Activated CD4-positive, alpha-beta T cell treated with anti-CD3 and anti-CD28 coated beads, Interleukin-2, amount 50 U/mL, for 4 hours (primary cell): ENCODE measurements at places on chromosomes 12 and 14.

DNA sequence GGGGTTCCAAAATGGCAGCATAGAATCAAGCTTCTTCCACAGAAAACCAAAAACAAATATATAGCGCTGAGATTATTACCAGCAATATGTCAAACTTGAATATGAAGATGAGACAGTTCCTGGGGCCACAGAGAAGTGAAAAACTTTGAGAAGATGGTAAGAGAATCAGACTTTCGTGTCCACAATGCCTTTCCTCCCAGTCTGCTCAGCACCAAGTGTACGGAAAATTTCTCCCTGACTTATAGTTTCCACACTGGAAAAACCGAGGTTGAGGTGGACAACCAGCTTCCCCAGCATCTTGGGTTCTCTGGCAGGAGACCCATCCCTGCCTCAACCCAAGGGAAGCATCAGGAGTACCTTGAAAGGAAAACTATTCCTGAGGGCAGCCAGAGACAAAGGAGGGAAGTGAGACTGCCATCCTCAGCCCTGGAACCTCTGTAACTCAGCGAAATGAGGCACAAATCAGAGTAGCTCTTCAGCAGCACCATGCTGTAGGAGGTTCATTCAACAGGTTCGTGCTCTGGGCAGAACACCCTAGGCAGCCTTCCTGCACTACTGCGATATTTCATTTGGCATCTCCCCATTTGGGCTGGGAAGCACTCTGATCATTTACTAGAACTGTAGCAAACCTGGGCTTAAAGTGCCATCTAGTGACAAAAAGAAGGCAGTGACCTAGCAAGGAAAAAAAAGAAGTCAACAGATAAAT, 52.4 kb upstream of the CAPRIN2 start:
- DNase-seq: no peak

DNA sequence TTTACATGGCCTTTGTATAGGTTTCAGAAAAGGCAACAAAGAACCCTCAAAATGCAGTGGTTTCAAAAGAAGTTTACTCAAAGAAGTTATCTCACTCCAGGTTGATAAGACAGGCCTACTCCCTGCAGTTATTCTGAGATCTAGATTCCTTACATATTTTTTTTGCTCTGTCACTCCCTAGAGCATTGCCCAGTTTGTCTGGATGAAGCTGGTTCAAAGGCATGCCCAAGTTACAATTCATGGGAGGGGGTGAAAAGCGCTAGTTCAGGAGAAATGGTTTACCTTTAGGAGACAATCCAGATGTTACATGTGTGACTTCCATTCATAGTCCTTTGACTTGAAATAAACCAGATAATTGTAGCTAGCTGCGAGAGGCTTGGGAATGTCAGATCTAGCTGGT, 115.0 kb downstream of the TPH2 start:
- no peak for DNase-seq

GRCh38 chr12:66379616-66380015, 77.3 kb downstream of the HELB start:
- DNase-seq: no peak

- no peak for DNase-seq
Observed at GRCh38 chr12:93297536-93297935, 80.2 kb upstream of the NUDT4 start.

DNA sequence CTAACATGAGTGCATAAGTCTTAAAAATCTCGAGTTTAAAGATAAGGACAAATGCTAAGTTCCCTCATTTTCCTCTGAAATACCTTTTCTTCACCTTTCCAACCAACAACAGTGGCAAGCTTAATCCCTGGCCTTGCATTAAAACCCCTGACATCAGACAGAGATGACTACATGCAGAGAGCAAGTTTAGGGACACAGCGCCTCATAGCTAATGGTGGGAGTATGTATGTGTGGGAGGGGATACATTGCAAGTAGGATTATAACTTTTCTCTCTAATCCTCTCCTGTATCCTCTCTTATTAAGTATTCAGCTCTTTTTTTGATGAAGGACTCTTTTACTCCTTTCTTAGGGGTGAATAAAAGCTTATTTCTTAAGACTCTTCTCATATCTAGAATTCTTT, 547.1 kb downstream of the CCER1 start:
- no peak for DNase-seq

DNA sequence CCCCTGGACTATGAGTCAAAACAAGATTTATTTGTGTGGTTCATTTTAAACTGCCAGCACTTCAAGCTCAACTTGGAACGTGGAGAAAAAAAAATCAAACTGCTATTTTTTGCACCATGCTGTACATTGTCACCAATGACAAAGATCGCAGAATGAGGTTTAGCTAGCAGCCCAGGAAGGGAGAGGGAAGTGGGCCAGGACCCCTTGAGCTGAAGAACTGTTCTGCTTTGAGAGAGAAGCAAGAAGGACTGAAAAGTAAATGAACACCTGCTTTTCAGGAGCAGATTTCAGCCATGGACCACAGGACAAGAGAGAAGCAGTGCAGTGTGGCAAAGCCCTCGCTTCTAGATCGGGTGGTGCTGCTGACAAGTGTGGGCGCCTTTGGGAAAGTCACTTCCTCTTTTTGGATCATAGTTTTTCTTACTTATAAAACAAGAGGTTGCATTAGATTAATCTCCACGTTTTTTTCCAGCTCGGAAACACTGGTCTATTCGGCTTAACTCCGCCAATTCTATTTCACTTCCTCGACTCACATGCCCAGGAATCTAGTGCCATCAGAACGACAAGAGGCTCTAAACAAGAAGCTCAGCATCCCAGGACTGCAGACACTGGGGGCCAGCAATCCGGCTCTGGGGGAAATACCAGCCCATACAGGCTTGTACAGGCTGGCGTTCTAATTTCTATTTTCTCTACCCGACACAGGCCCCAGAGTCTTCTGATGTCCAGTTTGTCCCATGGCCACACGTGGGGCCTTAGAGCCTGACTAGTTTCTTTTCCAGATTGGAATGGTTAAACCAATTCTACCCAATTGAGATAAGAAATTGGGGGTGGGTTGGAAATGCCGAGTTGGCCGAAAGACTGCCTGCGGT, 129.9 kb downstream of the CRACR2A start:
- DNase-seq: no peak

GRCh38 chr12:124170760-124171159, 124.1 kb upstream of the RFLNA start:
- no peak for DNase-seq

GRCh38 chr14:76710056-76711010, 50.9 kb upstream of the VASH1 start:
- peak; percentile 4 for DNase-seq

GRCh38 chr14:53954551-53955228, 1.9 kb downstream of the BMP4 start:
- DNase-seq: no peak

GRCh38 chr12:80848858-80849257, 88.9 kb downstream of the LIN7A start:
- no peak for DNase-seq

GRCh38 chr12:51682981-51683380, 91.9 kb downstream of the SCN8A start:
- DNase-seq: no peak

GRCh38 chr12:18250313-18250916, 10.9 kb upstream of the PIK3C2G start:
- no peak for DNase-seq

- DNase-seq: no peak
Observed at GRCh38 chr14:54688229-54688628, 121.3 kb downstream of the SAMD4A start.

DNA sequence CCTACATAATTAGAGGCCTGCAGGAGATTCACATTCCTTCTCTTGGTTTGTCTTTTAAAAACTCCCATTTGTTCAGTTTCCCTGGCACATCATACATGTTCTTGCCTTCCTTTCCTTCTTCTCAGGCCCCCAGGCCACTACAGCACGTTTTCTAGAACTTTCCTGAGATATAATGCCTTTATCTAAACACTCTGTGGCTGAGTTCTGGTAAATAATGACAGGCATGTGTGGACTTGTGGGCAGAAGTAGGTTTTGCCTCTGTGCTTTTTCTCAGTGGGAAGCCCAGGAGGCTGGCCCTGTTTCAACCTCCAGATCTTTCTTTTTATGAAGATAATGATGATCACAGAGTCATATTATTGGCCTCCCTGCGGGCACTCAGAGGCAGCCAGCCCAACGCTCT, 117.2 kb downstream of the TMX1 start:
- no peak for DNase-seq

DNA sequence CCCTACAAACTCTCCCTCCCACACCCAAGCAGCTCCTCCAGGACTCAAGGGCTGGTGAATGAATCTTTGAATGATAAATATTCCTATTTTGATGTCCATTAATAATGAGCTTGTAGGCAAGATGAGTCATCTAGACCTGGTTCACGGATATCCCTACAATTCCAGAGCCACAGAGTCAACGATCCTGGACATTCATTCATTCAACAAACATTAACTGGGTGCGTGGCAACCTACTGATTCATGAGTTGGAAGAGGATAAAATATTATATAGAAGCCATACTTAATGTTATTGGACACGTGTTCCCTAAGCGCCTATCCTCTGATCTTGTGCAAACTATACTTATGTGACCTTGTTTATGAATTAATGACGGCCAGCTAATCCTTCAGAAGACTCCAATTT, 420 bp upstream of the OTUB2 start:
- DNase-seq: no peak

DNA sequence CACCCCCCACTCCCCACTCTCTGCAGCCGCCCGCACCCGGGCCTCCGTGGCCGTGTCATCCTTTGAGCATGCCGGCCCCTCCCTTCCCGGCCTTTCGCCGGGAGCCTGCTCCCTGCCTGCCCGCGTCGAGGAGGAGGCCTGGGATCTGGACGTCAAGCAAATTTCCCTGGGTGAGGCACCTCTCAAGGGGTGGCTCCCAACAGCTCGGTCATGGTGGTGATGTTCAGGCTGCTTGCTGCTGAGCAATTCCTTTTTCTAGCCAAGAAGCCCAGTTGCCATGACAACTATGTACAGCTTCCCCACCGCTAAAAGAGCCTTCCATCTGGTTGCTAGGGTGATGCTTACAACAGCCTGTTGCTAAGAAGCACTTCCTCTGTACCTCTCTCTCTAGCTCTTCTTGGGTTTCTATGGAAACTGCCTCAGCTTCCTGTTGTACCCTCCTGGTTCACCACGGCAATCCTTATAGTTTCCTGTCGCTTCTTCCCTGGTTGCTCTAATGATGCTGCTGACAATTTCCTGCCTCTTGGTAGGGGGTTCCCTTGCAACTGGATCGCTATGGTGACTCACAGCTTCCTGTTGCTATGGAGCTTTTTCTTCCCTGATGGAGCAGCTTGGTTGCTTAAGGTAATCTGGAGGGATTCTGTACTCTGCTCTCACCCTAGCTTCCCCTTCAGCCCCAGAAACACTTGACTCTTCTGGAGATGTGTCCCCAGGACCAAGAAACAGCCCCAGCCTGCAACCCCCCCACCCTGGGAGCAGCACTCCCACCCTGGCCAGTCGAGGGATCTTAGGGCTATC, 11.0 kb downstream of the ZNF219 start:
- peak; percentile 34 for DNase-seq

GRCh38 chr12:44653861-44654527, 222.1 kb downstream of the NELL2 start:
- no peak for DNase-seq

GRCh38 chr12:71250166-71250565, 92.4 kb upstream of the TSPAN8 start:
- DNase-seq: no peak

DNA sequence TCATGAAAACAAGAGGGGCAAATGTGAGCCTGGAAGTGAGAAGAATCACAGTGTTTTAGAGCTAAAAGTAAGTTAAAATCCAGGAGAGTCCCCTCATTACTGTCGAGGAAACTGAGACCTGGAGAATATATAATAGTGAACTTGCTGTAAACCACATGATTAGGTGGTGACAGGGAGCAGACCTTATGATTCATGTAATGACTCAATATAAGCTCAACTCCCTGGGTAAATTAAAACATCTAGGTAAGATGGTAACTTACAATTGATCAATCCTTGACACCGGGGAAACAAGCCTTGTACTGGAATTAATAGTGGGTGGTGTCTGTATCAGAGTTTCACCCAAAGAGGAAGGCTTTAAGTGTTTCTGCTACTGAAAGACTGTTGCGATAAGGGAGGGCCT, 269.3 kb downstream of the SNAPC1 start:
- no peak for DNase-seq

DNA sequence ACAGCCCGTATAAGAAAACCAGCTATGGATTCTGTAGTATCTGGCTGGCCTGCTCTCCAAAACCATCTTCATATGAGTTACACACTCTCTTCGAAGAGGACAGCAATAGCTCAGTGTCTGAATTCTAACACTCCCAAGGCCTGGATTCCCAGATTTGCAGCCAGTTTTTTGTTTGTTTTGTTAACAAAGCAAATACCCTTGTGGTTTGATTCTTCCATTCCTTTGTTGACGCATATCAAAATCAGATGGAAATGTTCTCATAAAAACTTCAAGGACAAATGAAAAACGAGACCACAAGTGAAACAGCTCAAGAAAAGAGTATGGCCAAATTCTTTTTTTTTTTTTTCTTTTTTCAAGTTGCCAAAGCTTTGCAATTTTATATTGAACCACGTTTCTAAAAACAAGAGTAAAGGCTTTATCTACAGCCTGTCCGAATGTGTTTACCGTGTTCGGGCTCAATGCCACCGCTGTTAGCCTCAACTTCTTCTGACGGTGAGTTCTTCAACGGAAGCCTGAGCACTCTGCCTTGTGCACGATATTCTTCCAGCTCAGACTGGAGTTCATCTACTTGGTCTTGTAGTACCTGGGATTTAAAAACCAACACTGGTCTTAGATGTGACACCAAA, 67.5 kb downstream of the NIN start:
- no peak for DNase-seq

DNA sequence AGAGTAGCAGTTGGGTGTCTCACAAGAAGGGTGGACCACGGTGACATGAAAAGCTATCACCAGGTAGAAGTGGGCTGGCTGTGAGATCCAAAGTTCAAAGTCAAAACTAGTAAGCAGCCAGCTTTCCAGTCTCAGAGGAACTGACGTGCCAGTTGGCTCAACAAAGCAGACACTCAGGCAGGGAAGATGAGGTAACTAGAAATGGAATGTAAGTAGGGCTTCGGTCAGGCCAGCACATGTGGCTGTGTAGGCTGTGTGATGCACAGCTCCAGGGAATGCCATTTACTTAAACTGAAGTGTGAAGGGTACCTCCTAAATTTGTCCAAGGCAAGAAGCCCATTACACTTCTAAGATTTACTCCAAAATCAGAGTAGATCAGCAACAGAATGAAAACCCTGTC, 43.6 kb downstream of the PTPRR start:
- DNase-seq: no peak

- DNase-seq: no peak
Observed at GRCh38 chr14:21874946-21875345, 201.3 kb upstream of the OR4E1 start.

DNA sequence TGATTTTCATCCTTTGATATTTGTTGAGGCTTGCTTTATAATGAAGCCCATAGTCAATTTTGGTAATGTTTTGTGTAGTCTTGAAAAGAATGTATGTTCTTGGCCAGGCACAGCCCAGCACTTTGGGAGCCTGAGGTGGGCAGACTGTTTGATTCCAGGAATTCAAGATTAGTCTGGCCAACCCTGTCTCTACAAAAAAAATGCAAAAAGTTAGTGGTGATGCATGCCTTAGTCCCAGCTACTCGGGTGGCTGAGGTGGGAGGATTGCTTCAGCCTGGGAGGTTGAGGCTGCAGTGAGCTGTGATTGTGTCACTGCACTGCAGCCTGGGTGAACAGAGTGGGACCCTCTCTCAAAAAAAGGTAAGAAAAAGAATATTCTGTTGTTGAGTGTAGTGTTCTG, 10.8 kb downstream of the ETNK1 start:
- DNase-seq: no peak

- DNase-seq: no peak
Observed at GRCh38 chr14:55951341-55952206, 166.6 kb upstream of the PELI2 start.
